ENCODE measurements at places on chromosomes 6 and 20.

- DNase-seq = peak; percentile 64
Observed at GRCh38 chr6:113654396-113654795, 202.7 kb upstream of the MARCKS start.

DNA sequence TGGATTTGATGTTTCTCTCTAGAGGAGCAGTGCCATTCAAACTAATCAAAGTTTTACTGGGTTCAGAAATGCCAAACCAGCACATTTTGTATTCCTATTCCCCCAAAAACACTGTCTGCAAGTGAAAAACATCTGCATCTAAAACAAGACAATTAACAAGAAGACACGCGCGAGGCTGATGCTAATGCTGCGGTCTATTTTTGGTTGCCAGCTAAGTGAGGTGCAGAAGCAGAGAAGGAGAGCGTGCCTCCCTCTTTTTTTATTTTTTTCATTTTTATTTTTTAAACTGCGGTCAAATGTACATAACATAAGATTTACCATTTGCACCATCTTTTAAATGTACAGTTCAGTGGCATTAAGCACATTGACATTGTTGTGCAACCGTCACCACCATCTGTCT lies 641.1 kb downstream of the DHX35 start:
- no peak for DNase-seq

- no peak for DNase-seq
Observed at GRCh38 chr6:106462923-106463557, 102.5 kb downstream of the CRYBG1 start.

DNA sequence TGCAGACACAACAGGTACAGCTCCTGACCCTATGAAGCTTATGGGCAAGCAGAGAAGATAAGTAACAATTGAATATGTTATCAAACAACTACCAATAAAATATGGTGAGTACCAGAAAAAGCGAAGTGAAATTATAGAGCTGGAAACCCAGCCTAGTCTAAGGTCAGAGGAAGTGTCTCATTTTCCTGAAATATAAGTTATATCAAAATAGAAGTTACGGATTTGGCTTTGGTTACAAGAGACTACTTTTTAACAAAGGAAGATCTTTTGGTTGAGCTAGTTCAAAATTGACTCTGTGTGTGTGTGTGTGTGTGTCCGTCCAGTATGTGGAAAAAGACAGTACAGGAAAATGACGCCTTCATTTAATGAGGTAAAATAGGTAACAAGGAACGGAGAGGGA lies 8.9 kb downstream of the STX11 start:
- no peak for DNase-seq

- DNase-seq = peak; percentile 73
Observed at GRCh38 chr20:10074513-10074912, 39.7 kb downstream of the ANKEF1 start.

DNA sequence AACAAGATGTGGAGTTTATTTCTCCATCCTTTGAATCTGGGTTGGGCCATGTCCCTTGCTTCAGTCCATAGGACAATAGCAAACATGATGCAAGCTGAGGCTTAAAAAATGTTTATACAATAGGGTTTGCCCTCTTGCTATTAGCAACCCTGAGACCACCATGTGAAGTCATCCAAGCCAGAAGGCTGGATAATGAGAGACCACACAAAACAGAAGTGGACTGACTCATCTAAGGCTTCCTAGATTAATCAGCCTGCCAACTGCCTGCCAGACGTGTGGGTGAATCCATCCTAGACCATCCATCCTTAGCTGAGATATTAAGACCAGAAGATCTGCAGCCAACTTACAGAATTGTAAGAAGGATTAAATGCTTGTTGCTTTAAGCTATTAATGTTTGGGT lies 38.1 kb upstream of the ISM1 start:
- no peak for DNase-seq

DNA sequence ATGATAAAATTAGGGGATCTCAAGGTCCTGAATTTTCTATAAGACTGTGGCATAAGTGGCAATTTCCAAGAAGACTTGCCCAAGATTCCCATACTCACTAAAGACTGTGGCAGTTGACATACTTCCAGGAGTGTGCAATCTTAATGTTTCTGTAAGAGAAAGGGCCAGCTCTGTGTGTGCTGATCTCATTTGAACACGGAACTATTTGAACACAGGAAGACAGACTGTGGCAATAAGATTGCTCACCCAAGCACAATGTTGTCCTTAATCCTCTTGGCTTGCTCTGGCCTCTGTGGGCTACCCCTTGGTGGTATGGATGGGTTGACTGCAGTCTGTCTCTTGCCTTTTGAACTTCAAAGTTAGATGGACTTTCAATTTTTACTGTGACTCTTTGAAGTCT lies 151.4 kb downstream of the PHF3 start:
- DNase-seq = no peak

GRCh38 chr6:148404456-148405054 lies 61.9 kb downstream of the SASH1 start:
- no peak for DNase-seq

- no peak for DNase-seq
Observed at GRCh38 chr20:12110274-12110673, 192.6 kb downstream of the BTBD3 start.

Data from head of caudate nucleus (tissue), 42 donors.